ENCODE measurements at places on chromosomes 3 and 15.

DNA sequence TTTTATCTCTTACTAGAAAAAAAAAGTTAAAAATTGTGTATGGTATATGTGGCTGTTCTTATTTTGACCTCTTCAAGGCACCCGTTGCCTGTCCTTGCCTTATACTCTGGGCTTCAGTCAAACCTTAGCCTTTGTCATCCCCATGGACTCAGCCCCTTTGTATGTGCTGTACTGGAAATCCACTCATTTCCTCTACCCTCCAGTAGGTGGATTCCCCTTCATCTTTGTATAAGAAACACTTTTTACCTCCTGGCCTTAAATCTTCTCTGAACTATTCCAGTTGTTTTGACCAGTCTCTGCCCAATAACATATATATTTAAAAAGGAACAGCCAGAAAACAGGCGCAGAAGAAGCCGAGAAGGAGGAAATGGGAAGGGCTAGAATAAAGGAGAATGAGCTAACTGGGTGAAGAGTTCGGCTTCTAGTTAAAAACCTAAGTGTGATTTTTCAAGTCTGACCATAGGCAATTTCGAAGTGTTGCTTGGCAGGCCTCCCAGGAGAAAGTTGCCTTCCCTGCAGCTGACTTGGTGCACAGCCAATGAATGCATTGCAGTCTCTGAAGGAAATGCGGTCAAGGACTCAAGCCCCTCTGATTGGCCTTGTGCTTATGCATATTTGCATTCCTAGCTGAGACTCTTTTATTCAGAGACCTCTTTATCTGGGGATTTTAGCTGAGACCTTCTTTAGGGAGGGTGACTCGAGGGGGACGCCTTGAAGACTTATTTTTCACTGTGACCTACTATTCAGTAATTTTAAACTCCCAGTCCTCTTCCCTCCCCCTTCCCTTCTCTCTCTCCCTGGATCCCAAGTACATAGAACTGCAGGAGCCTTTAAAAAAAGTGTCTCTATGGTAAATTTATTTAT is 277.4 kb downstream of the ROBO1 start:
- DNase-seq: no peak

DNA sequence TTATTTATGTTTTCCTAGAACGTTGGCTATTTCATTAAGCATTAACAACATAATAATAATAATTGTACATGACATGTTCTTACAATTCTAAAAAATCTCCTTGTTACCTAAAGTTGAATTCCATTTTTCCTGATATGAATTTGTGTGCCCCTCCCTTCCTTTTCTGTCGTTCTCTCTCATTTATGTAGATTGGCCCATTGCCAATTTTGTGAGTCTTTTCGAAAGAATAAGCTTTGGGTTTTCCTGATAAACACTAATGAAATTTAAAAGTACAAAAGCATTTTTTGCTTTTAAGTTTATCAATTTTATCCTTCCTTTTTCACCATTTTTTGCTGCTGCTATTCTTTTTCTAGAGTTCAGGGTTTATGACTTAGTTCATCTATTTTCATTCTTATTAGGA is 44.9 kb downstream of the PRR23E start:
- no peak for DNase-seq

- DNase-seq: no peak
These were observed 751.0 kb downstream of the VGLL3 start for GRCh38 chr3:86239946-86240345.

GRCh38 chr3:96863129-96863740 is 48.8 kb downstream of the EPHA6 start:
- DNase-seq: no peak

GRCh38 chr3:32181796-32182195 is 56.7 kb upstream of the CMTM8 start:
- no peak for DNase-seq

Data from hippocampal formation (tissue), 2 donors.